Activated CD8-positive, alpha-beta memory T cell treated with anti-CD3 and anti-CD28 coated beads for 24 hours (primary cell): ENCODE measurements at places on chromosomes 2 and 18.

DNA sequence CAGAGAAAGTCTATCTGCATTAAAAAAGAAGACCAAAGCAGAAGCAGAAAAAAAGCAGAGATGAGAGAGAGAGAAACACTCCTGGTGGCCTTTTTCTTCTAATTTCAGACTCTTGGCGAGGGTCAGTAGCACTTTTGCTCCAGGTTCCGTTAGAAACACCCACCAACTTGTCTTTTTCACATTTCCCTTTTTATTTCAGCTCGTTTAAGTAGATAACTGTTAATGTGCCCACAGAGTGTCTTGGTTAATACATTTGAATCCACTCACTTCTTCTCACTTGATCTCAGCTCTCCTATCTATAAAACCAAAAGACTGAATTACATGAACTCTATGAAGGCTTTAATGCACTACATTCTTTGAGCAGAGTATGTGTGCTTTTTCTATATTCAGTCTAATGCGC lies 63.1 kb downstream of the AAK1 start:
- no peak for DNase-seq

DNA sequence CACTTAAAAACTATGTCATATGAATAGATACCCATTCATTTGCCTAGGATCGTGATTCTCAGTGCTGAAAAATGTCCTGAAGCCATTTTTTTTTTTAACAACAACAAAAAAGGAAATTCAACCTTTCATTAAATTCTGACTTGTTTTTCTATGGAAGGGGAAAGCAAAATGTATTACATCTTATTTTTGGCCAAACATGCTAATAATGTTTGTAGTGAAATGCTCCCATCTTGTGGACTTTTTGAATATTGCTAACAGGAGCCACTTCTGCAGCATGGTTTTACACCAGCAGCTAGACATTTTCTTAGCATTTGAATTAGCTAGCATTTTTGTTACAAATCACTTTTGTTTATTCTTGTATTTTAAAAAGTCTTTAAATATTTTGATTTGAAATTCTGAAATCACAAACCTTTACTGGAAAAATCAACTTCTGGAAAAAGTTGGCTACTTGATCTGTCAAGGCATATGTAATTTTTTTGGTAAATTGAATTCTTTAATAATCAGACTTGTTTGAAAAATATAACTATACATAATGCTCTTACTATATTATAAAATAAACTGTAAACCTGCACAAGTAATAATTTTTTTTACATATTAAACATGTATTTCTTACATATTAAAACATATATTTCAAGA lies 75.8 kb downstream of the KIDINS220 start:
- DNase-seq = no peak

DNA sequence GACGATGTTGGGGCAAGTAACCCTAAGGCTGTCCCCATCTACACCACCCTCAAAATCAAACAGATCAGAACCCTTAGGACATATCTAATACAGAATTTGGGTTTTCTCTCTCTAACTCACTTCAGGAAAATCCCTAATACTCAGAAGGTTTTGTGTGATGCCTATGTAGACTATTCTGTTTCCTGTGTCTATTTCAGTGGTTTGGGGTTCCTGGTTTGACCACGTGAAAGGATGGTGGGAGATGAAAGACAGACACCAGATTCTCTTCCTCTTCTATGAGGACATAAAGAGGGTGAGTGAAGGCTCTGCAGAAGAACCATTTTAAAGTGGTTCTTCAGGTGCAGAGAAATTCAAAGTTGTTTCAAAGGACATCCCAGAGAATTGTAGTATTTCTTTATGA lies 16.3 kb downstream of the SULT1C2 start:
- DNase-seq = no peak

GRCh38 chr18:68721681-68722583 lies 7.0 kb upstream of the TMX3 start:
- DNase-seq = no peak

DNA sequence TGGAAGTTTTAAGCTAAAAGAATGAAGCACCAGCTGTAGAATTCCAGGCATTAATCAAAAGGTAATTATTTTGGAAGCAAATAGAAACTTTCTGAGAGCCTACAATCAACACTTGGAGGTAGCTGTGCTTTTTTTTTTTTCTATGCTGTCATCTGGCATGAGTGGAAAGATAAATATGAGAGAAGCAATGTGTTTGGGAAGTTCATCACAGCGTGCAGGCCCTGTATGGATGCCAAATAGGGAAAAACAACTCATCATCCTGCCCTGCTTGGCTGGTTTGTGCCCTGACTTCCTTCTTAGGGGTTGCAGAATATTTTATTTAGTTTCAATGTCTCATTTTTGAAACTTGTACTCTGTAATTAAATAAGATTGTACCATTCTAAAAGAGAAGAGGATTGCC lies 437.4 kb downstream of the PIK3C3 start:
- no peak for DNase-seq

- DNase-seq = peak; percentile 71
Observed at GRCh38 chr2:46296216-46296839, 879 bp upstream of the EPAS1 start.

GRCh38 chr2:228535396-228535795 lies 353.9 kb upstream of the SPHKAP start:
- no peak for DNase-seq

DNA sequence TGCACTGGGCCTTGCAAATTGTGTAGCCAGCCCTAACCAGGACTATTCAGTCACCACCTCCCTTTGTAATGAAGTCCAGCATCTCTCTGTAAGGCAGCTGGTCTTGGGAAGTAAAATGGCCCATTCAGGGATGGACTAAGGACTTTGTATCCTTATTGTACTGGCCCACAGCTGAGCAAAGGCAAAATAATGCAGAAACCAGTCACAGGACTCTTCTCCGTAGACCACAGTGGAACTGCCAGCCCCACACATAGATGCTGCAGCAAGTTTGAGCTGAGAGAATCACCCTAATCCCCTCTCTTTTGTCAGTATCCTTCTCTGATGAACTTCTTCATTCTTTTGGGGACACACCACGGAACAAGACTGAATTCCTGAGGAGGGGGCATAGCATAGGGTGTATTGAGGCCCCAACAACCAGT lies 73.6 kb upstream of the RTN4 start:
- no peak for DNase-seq

DNA sequence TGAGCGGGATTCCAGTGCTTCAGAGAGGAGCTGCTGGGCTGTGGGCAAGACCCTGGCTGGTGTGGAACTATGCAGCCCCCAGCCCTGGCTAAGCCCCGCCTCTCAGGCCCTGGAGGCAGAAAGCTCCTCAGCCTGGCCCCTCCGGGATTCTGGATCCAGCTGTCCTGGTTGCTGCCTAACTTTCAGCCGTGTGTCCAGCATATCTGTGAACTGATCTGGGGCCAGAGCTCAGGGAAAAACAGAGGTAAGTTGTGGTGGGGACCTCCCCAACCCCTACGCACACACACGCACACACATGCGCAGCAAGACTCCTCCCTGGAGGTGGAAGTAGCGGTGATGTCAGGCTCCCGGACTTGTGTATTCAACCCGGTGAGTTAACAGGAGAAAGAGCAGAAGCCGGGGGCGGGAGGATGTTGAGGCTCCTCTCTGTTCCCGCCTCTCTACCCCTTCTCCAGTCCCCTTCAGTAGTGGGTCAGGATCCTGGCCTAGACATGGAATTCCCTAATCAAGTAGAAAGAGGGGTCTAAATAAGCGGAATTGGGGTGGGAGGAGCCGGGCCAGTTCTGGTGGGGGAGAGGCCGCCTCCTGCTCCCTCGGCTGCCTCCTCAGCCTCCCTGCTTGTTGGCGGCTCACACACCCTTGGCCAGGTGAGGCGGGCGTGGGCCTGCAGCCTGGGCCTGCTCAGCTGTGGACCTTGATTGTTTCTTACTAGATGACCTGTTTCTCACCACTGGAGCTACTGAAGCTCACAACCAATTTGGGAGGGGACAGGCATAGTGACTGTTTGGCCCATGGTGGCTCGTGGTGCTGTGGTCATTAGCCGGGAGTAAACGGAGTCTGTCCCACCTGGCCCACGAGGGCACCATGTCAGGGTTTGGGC lies 33.4 kb downstream of the SIX2 start:
- DNase-seq = no peak

- DNase-seq = peak; percentile 42
Observed at GRCh38 chr2:241000831-241001321, 2.5 kb downstream of the SNED1 start.

- DNase-seq = no peak
Observed at GRCh38 chr2:37792366-37792765, 120.9 kb upstream of the CDC42EP3 start.

GRCh38 chr2:217438821-217439220 lies 564.0 kb downstream of the TNS1 start:
- DNase-seq = no peak

GRCh38 chr2:190791347-190791975 lies 89.2 kb upstream of the GLS start:
- peak; percentile 66 for DNase-seq

GRCh38 chr2:160257041-160257742 lies 57.1 kb upstream of the ITGB6 start:
- DNase-seq = no peak

DNA sequence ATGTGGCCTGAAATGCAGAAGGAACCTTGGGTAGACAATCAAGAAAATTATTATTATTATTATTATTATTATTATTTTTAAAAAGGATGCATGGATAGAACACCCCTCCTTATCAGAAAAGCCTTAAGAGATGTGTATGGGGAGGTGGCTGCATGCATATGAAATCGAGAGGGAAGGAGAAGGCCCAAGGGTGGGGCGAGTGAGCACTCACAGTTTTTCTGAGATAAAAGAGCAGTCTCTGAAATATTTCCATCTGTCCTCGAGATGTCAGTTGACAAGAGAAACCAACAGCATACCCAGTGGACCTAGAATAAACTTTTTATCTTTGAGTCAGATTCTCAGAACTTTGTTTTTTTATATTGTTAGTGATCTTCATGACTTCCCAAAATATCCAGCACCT lies 282.9 kb downstream of the GPD2 start:
- DNase-seq = no peak

GRCh38 chr2:224882291-224883171 lies 159.7 kb downstream of the DOCK10 start:
- no peak for DNase-seq

DNA sequence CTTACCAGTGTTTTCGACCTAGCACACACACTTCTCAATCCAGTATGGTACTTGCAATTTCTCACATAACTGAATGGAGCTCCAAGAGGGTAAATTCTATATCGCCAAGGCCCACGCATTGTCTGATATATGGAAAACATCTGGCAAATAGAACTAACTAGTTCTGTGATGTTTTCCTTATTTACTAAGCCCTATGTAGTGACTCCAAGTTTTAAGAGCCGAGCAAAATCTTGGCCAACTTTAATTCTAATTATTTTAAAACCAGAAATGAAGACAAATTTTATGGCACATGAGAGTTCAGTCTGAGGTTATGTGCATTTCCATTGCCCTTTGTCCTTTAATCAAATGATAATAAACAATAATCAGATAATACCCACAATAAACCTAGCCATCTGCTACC lies 1119.7 kb upstream of the CNTNAP5 start:
- DNase-seq = no peak

DNA sequence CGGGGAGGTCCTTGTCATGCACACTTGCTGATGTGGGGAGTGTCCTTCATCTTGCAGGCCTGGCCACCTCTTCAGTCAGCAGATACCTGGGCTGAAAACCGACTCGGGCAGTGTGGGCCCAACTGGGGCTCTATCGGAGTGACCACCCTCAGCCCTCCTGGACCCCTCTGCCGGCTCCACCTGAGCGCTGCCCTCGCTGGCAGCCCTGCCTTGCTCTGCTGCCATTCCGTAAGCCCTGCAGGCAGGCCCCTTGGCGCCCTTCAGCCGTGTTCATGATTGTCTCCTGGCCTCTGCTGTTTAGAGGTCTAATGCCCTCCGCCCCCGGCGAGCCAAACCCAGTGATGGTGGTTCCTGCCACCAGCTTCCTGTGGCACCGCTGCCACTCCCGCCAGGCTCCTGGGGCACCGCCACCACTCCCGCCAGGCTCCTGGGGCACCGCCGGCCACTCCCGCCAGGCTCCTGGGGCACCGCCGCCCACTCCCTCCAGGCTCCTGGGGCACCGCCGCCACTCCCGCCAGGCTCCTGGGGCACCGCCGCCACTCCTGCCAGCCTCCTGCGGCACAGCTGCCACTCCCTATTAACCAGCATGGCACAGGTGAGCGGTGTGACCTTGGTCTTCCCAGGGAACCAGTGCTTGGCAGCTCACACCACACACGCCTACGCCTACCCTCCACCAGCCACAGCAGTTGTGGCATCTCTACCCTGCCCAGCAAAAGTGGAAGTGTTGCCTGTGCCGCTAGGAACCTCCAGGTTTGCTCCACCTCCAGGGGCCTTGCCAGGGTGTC lies 15.9 kb downstream of the CAPN10 start:
- DNase-seq = no peak

DNA sequence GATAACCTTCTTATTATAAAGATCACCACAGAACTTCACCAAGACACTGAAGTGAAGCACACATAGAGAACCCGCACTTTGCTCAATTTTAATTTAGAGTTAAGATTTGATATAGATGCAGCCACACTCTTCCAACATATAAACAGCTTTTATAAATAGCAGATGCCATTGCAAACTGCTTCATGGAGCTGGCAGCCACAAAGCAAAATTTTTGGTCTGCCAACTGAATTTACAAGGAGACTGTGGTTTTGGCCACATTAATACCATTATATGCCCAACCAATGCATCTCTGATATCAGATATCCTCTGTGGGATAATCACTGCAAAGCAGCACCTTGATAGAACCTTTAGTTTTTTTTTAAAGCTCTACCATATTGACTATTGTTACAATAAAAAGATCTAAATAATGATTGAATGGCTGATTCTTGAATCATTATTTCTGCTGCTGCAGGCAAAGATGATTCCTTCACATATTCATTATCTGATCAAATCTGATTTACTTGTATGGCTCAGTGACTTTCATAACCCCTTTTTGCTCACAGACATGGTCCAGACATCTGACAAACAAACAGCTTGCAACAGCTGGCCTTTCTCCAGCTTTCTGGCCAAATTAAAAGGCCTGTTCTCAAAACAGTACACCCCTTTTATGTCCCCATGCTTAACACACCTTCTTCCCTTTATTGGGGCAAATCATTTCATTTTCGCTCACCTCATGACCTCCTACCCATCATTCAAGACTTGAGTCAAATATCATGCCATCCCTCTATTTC lies 88.4 kb downstream of the METTL4 start:
- no peak for DNase-seq

GRCh38 chr2:159797543-159798375 lies at the start of gene CD302:
Gene CD302 (minus strand): TSS chr2:159798208. CDS start chr2:159798198, 10 bp downstream.
- peak; percentile 69 for DNase-seq

- peak; percentile 80 for DNase-seq
Observed at GRCh38 chr2:9655441-9656269, 24.9 kb upstream of the YWHAQ start.

DNA sequence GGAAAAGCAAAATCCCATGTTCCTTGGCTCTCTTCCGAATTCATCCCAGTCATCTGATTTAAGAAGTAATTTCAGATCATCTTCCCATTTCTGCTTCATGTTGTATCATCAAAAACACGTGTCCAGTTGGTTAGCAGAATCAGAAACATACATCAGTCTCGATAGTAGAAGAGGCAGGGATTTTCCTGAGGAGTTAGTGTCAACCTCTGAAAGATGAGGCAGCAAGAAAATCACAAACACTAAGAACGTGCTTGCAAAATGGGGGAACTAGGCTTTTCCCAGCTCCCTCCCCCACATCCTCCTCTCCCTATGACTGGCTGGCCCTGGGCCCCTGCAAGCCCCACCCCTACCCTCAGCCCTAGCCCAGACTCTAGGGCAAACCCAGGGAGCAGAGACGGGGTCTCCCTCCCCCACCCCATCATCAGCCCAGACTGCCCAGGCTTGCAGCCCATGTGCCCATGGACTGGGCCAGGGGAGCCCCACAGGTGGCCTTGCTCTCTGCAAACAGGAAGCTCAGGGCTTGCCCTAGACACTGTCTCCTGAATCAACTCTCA lies 161.0 kb upstream of the ID2 start:
- DNase-seq = no peak
